Renal cortex interstitium (tissue), 15 donors: ENCODE measurements at places on chromosomes 6 and 20. TPM values are rescaled to one million over a fixed set of nuclear protein-coding genes. Genes with fewer than 3 reads are reported as not detected.

DNA sequence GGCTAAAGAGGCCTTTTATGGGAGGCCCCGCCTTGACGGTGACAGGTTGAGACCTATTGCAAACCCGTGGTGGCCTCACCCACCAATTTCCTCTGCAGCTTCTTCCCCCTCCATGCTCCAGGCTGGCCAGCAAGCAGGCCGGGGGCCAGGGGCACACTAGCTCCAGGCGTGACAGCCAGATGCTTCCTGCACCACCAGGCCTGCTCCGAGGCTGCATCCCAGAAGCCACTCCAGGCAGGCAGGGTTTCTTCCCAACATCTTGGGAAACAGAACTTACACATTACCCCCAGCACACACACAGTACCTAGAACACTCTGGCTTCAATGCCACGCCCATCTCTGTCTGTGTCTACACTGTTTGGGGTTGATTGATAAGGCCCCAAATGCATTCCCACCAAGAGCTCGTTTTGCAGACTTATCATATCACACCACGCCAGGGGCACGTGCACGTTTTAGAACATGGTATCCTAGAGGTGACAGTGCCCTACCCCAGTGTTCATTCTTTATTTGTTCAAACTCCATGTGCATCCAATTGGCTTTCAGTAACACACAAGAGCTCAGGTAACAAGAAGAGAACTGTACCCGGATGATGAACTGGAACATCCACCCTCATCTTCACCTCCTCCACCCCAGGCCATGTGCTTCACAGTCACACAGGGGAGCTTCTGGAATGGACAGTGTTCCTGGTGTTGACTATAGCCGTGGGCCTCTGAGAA is 221.4 kb upstream of the RREB1 start:
- DNase-seq: no peak

SNX21 gene
- polyA plus RNA-seq: 14.2 TPM

GRCh38 chr20:59933296-59933848 is at the start of gene SYCP2:
Gene SYCP2, minus strand, starts transcription at chr20:59933637. Its CDS starts 11,224 bp downstream, at chr20:59922413.
- DNase-seq: no peak

ULBP3 gene
- polyA plus RNA-seq: 9.6 TPM

GRCh38 chr6:133512410-133513016 is 271.4 kb downstream of the EYA4 start:
- DNase-seq: no peak

DNA sequence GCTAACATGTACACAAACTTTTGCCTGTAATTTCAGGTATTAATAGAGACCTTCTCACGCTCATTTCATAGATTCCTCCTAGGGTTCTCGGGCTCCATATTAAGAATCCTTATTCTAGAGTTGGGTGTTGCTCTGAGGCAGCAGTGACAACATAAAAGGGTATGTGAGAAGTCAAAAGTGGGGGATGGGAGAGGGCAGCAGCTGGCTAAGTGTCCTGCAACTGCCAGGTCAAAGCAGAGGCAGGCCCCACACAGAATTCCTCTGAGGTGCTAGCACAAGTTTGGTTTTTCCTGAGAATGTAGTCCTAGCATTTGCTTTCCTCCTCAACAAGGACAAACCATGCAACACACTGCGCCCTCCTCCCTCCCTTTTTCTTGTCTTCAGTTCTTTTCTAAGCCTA is 4.6 kb downstream of the NSFL1C start:
- DNase-seq: no peak

GRCh38 chr6:38188677-38189335 is 369.3 kb downstream of the ZFAND3 start:
- no peak for DNase-seq

- no peak for DNase-seq
Observed at GRCh38 chr6:104689551-104690205, 170.0 kb downstream of the HACE1 start.

BPIFA1 gene
- not detected for polyA plus RNA-seq

GRCh38 chr6:15288856-15289255 is 43.0 kb downstream of the JARID2 start:
- DNase-seq: no peak

DNA sequence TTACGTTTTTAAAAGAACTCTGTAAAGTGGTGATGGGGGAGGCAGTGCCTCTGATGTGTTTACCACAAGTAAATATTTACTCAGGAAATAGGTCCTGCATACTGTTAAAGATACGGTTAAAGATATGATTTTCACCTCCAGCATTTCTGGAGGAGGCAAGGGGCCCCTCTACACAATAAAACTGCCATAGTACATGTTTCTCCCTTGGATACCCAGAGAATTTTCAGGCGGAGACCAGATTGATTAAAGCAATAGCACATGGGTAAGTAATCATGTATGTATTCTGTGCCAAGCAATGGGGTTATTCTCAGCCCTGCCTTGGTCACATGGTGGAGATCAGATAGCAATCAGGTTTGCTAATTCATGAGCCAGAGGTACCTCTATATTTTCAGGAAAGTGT is 9.6 kb downstream of the RIPOR2 start:
- DNase-seq: no peak

ROS1 gene
- polyA plus RNA-seq: 0.14 TPM

DNA sequence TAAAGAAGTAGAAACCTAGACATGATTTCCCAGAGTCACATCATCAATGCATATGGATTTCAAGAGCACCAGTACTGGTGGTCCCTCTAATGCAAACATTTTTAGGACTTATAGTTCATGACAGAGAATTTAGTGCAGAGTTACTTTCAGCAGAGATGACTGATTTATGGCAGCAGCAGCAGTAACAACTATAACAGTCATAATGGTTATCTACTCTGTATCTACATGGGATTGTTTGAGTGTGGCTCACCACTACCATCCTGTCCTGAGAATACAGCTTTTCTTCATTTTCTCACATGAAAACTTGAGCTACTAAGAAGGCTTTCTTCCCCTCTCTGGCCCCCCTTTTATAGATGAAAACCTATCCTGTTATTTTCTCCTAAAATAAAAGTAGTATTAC is 128.5 kb upstream of the ENPP5 start:
- no peak for DNase-seq

- no peak for DNase-seq
Observed at GRCh38 chr6:82908661-82909060, 157.0 kb downstream of the UBE3D start.

DNA sequence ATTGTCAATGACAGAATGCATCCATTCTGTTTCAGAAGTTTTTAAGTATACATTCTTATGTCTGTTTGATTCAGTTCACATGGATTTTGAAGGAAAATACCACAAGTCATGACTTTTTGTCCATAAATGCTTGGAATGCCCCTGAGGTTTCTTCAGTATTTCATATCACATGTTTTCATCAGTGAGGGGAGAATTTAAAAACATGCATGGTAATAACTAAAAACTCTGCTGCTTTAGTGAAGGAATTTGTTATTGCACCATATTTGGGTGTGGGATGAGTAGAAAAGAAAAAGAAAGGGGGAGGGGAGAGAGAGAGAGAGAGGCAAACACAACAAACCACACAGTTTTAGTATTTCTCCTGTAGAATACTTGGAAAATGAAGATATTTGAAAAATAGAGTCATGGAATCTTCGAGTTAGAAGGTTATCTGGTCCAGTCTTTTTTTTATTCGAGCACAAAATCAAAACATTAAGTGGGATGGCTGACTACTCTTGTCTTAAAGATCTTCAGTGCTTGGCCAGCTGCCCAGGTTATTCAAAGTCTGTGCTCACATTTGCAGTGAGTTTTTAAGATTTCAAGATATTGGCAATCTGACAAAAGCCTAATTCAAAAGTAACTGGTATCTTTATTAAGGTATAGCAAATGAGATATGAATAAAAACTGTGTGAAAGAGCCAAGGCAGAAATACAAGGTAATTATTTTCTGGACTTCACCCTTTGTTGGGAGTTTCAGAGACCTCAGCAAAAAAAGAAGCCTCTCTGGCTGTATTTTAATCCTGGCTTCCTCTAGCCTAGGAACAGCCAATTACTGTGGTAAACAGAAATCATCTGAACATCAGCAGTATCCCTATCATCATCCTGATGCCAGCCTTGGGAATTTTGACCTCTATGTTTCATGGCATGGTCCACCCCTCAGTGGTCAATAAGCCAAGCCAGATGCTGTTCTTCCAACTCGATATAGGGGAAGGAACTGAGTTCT is 687.9 kb upstream of the CITED2 start:
- DNase-seq: no peak

MYLK2 gene
- polyA plus RNA-seq: 1.1 TPM

DNA sequence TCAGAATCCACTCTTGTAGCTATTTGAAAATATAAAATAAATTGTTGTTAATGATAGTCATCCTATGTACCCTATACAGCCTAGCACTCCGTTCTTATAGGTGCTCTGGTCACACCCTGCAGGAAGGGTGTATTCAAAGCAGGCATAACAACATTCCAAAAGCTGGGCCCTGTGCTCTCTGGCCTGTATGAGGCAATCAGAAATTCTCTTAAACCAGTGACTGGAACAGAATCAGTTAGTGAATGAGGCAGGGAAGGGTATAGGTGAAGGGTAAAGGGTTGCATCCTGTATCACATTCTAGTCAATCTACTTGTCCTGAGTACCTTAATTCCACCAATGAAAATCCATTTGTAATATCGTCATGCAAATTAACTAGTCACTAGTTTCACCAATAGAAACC is 154.5 kb upstream of the ZNF217 start:
- DNase-seq: no peak

GRCh38 chr20:14928083-14928482 is 590.7 kb upstream of the FLRT3 start:
- DNase-seq: no peak

GRCh38 chr6:7106752-7107577 is 796 bp upstream of the RREB1 start:
- no peak for DNase-seq

ANKRD66 gene
- not detected for polyA plus RNA-seq
